HT1080 (cell line): ENCODE measurements at places on chromosomes 16 and 17.

DNA sequence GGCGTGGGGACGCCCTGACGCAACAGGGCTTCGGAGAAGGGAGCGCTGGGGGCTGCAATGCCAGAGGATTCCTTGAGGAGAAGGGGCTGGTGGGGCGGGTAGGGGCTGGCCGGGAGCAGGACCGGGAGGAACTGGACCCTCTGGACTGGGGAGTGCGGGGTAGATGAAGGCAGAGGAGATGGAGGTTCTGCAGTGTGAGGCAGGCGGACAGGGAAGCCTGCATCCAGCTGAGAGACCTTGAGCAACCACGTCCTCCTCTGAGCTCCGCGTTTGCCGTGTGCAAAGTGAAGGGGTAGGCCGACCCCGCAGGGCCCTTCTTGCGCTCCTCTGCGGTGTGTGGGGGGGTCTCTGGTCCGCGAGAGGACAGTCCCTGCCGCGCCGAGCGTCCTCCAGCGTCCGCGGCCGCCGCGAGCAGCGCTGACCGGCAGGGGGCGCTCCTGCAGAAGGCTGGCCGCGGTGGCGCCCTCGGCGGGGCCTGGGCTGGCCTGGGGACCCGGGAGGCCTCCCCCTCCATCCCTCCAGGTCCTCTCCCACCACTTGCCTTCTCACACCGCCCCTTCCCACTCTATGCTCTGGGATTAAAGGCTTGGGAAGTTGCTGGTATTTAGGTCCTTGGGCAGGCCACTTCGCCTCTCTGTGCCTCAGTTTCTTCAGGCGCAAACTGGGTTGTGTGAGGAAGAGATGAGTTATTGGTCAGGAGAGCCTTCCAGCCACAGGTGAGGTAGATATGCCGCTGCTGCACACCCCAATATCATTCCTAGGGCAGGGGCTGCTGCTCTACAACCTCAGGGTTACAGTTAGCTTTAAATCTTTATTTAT, 9.6 kb upstream of the WNT9B start:
- no peak for DNase-seq

DNA sequence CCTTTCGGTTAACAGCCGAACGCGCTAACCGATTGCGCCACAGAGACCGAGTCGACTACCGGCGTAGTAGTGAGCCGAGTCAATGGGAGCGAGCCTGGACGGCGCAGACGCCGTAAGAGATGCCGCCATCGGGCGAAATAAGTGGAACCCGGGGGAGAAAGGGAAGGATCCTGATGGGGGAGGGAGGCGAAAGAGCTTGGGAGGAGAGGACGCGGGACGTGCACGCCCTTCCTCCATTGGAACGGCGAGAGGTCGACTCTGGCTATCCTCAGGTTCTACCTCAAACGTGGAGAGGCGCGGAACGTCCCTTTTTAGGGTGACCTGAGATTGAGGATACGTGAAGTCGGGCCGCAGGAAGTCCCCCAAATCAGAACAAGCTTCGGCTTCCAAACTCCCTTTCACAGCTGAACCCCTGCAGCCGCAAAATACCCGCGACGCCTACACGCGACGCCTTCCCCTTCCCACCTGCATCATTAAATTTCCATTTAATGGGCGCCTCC, 683 bp upstream of the PSMB3 start:
- peak; percentile 77 for DNase-seq

- DNase-seq, result no peak
These were observed 8.9 kb upstream of the TMEM220 start for GRCh38 chr17:10738521-10739258.

DNA sequence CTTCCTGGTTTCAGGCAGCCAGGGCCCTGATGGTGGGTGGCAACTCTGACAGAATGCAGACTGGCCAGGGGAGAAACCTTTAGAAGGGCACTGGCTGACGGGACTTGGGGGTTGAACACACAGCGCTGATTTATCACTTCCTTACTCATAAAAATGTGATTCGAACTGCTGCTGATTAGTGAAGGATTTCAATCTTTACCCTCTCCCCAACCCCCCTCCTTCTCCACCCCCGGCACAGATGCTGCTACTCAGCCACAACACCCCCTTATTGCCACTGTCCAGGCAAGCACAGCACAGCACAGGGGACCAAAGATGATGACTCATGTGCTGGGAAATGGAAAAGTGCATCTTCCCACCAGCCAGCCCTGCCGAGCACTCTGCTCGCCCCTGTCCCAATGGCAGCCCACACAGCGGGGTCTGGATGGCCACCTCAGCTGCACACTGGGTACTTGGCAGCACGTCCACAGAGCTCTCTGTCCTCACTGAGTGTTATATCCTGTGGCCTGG, 70.1 kb downstream of the SMG6 start:
- peak; percentile 50 for DNase-seq

DNA sequence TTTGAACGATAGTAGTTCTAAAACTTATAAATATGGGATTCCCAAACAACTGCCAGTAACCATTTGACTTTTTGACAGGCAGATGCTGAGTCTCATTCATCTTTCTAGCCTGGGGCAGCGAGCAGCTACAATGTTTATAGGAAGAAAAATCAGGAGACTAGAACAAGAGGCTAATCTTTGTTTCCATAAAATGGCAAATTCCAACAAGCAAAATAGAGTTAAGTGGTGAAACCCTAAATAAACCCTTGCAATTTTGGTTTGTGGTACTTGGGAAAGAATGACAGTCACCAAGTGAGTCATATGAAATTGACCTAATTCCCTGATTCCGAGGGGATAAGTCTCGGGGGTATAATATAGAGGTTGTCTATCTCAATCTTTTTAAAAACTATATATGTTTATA, 27.3 kb upstream of the HS3ST2 start:
- DNase-seq, result no peak

GRCh38 chr17:50194934-50195865, 6.2 kb downstream of the COL1A1 start:
- DNase-seq, result no peak

- DNase-seq, result no peak
These were observed 2.7 kb downstream of the TOM1L1 start for GRCh38 chr17:54903375-54903774.

DNA sequence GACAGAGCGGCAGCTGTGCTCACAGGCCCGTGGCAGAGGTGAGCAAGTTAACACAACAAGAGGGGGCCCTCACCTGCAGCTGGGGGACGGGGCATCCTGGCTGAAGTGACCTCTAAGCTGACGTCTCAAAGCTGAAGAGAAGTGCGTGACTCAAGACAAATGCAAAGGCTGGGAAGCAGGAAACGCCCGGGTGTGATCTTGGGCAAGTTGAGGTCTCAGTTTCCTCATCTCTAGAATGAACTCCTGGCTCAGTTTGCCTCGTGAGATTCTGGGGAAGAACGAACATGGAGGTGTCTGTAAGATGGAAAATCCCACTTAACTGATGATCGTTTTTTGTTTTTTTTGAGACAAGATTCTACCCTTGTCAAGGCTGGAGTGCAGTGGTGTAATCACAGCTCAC, 40.1 kb upstream of the C1QL1 start:
- no peak for DNase-seq

- no peak for DNase-seq
These were observed 29.2 kb upstream of the WFIKKN2 start for GRCh38 chr17:50806141-50806643.

DNA sequence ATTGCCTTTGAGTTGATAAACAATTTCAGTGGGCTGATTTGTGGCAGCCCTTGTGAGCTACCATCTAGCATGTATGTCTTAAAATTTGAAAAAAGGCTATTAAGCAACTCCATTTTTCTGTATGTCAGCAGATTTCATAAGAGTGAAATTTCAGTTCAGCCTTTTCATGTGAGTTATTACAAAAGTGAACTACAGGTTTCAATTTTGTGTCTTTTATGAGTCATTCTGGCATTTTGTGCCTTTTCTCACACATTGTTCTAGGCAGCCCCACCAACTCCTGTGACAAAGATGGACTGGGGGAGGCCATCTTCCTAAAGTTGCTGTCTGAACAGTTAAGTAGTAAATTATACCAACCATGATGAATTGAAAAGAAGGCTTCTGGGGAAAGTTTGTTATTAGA, 52.1 kb downstream of the USP10 start:
- no peak for DNase-seq

GRCh38 chr16:9308356-9308801, 216.9 kb downstream of the HAPSTR1 start:
- no peak for DNase-seq

DNA sequence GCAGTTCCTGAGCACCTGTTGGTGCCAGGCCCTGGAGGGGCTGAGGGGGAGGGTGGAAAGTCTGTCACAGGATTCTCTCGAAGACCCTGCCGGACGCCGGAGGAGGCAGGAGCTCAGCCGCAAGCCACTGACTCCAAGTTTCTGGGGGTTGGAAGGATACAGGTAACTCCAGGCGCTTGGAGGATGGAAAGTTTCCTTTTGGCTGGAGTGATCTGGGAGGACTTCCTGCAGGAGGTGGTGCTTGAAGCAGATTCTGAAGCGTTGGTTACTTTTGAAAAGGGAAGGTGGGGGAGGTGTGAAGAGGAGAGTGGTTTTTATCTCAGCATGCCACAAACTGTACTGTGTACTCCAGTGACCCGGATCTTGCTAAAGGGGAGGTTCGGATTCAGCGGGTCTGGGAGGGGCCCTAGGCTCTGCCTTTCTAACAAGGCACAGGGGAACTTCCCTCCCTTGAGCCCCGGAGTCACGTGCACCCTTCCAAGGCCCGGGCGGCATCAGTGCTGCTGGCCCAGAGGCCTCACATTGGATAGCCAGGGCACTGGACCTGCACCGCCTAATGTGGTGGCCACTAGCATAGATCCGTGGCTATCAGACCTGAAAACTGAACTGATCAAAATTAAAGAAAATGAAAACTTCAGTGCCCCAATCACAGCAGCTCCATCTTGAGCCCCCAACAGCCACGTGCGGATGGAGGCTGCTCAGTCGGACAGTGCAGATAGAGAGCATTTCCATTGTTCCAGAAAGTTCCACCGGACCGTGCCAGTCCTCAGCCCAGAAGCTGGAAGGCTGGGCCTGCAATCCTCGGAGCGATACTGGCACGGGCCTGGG, 42.2 kb upstream of the GSE1 start:
- no peak for DNase-seq

- no peak for DNase-seq
These were observed 10.9 kb upstream of the FAM171A2 start for GRCh38 chr17:44374306-44375195.

GRCh38 chr17:80692931-80693467, 148.4 kb downstream of the RPTOR start:
- DNase-seq, result no peak

DNA sequence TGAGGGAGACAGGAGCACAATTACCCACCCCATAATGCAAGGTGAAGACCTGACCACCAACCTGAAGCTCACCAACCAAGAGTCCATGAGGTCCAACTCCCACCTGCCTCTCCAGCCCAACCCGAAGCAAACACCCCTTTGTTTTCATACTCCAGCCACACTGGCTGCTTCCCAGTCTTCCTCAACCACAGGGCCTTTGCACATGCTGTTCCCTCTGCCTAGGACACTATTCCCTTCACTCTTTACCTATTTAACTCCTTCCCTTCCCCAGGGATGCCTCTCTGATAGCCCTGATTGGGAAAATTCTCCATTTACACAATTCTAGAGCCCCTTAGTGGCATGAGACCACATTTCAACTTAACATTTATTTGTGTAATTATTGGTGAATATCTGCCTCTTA, 86.0 kb downstream of the VAT1L start:
- no peak for DNase-seq

DNA sequence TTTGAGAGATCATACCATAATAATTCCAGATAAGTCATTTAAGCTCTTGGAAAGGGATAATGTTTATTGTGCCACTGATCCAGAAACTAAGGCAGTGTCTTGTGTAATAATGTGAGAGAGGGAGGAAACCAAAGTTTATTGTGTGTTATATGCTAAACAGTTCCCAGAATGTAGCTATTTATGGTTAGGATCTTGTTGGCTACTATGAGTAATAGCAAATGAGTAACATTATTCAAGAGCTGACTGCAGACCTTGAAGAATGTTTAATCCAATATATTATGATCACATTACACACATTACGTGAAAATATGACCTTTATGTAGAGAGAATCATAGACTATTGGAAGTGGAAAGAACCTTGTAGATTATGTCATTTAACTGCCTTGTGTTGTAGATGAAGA, 139.5 kb downstream of the BCAS3 start:
- DNase-seq, result peak; percentile 54

GRCh38 chr16:77499373-77500285, 64.8 kb upstream of the ADAMTS18 start:
- peak; percentile 85 for DNase-seq

DNA sequence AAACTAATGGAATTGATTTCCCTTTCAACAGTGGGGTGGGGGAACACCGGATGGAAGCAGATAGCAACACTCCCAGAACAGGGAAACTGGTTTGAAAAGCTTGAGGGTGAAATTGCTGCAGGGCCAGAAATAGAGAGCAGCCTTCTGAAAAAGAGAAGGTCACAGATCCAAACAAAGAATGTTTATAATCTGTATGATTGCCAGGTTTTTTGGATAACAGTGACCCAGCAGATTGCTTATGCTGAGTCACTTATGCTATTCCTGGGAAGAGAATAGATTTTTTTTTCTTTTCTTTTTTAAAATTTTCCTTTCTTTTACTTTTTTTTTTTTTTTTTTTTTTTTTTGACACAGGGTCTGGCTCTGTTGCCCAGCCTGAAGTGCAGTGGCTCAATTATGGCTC, 641.3 kb downstream of the KCNJ2 start:
- no peak for DNase-seq

DNA sequence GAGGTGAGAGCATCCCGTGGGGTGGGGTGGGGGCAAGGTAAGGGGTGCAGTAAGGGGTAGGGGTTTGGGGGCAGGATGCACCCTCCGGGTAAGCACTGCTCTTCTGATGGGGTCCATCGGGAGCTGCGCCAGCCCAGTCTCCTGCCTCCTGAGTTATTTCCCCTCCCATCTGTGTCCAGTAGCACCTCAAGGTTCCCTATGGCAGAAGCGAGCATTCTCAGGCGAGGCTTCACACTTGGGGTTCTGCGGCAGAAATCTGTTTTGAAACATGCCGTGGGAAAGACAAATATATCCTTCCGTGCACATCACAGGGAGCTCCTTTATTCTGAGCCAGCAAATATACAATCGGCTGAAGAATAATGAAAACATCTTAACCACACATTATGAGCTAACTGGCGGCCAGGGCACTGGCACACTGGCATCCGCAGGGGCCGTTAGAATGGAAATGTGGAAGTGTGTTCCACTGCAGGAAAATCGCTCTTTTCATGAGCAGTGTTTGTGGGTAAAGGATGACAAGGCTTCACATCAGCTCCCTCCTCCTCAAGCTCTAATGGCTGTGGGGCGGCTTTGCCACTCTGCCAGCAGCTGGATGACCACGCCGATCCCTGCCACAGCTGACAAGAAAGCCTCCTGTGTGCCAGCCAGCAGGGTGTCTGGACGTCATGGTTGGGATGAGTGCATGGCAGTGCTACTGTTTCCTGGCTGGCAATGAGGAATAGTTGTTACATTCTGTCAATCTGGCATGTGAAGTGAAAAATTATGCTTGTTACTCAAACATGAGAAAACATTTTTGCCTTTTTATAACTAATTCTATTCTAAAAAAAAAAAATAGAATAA, 20.0 kb downstream of the MTHFSD start:
- no peak for DNase-seq

- no peak for DNase-seq
These were observed 78.6 kb upstream of the TNRC6C start for GRCh38 chr17:77879896-77880280.

DNA sequence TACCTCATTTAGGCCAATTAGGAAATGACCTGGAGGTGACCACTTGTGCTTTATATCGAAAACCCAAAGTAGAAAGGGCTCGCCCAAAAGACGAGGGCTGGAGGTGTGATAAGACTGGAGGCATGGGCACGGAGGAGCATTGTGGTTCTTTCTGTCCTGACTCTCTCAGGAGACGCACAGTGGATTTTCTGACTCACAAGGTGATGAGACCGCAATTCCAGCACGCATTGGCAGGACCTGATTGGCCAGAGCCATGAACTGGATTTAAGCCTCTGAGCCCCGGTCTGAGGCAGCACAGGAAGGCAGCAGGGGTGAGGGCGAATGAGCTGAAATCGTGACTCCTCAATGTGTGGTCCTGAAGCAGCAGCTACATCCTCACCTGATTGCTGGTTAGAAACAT, 559.1 kb upstream of the SALL1 start:
- peak; percentile 56 for DNase-seq
